CD14-positive monocyte (primary cell): ENCODE measurements at places on chromosomes 1 and 21. TPM values are rescaled to one million over a fixed set of nuclear protein-coding genes. Genes with fewer than 3 reads are reported as not detected.

The TMEM50B gene
- polyA plus RNA-seq = 14.1 and 43.0 TPM in 2 replicates

The SMIM1 gene
- 1.1 TPM for polyA plus RNA-seq

The TENT5C gene
- polyA plus RNA-seq = 0.27 TPM

The NUP210L gene
- not detected for polyA plus RNA-seq

The PRAMEF11 gene
- polyA plus RNA-seq = not detected

The FCAMR gene
- not detected for polyA plus RNA-seq

The CRP gene
- polyA plus RNA-seq = not detected

The TOR1AIP1 gene
- 77.5 TPM for polyA plus RNA-seq

The RIPK4 gene
- 0.03 and 0.05 TPM in 2 replicates for polyA plus RNA-seq
